ENCODE measurements at places on chromosomes 7 and 10.

DNA sequence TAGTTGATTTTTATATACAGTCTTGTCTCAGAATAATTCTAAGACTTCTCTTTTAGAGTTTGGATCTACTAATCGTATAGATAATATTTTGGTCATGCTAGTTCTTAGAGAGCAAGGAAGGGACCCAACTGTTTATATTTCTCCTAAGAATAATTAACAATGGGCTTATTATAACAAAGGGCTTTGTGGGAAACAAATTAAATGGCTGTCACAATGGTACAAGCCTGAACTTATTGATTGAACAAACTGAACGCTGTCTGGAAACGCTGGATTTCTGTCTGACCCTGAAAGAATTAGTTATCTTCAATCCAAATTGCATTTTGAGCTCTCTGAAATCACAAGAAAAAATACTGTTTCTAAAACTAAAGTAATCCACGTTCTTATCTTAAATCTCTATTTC is 56.8 kb downstream of the CSTF2T start:
- no peak for DNase-seq

DNA sequence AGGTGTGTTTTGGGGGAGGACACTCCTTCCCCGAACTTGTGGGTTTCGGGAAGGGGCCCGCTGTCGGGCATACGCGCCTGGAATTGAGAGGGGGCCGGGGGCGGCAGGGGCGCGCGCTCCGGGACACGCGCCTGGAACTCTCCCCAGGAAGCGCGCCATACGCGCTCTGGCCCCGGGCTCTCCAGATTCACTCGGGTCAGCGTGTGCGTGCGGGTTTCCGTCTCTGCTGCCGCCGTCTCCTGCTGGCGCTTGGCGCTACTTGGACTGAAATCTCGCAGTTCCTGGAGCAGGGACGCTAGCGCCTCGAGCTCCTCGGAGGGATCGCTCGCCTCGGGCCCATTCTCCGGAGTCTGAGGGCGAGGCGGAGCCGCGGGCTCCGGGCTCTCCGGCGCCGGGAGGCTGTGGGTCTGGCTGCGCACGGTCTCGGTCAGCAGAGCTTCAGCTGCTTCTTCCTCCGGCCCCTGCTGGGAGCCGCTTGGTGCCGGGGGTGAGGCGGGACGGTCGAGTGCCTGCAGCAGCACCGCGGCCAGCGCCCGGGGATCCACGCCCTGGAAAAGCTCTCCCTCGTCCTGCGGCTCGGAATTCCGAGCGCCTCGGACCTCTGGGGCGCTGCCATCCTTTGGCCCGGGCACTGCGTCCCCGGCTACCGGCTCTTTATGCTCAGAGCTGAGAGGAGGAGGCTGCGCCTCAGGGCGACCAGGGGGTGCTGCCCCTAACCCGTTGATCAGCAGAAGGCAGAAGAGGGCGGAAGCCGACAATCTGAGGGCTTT is 1.1 kb downstream of the VGF start:
- DNase-seq, result peak; percentile 79

- peak; percentile 54 for DNase-seq
These were observed 138.0 kb upstream of the MTPN start for GRCh38 chr7:136114966-136115762.

DNA sequence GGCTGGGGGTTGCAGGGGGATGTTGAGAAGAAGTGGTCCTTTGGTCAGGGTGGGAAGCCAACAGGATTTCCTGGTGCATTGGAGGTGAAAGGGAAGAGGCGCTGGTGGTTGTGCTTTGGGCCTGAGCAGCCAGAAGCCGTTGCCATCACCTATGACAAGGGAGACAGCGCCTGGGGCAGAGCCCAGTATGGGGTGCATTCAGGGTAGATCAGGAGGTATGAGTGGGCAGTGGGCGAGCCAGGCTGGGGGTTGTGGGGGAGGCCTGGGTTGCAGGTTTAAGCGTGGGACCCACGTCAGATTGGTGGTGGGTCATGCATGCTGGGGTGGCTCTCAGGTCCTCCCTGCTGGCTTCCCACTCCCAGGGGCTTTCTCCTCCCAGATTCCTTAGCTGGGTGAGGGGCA is 6.3 kb upstream of the PILRB start:
- no peak for DNase-seq

- no peak for DNase-seq
These were observed 64.0 kb upstream of the KLF6 start for GRCh38 chr10:3848775-3849635.

DNA sequence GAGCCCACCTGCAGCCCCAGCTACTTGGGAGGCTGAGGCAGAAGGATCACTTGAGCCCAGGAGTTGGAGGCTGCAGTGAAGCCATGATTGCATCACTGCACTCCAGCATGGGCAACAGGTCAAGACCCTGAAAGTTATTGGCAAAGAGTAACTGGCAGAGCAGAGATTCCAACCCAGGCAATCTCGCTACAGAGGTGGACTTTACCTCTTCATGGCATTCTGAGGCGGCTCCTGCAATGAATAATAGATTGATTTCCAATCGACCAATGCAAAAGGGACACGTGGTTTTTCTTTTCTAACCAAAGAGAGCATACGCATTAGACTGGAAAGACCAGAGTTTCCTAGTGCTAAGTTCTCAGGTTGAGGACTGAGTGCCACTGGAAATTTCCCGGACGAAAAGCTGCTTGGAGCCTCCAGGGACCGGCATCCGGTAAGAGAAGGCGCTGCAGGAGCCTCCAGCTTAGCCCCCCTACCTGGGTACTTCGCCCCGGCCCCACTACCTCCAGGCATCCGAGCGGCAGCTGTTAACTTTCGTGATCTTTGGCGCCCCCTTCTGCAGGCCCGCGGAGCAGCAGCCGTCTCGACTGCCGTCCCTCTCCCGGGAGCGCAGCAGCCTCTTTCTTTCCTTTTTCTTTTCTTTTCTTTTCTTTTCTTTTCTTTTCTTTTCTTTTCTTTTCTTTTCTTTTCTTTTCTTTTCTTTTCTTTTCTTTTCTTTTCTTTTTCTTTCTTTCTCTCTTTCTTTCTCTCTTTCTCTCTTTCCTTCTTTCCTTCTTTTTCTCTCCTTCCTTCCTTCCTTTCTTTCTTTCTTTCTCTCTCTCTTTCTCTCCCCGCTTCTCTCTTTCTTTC is 4.1 kb downstream of the MBLAC1 start:
- peak; percentile 64 for DNase-seq

DNA sequence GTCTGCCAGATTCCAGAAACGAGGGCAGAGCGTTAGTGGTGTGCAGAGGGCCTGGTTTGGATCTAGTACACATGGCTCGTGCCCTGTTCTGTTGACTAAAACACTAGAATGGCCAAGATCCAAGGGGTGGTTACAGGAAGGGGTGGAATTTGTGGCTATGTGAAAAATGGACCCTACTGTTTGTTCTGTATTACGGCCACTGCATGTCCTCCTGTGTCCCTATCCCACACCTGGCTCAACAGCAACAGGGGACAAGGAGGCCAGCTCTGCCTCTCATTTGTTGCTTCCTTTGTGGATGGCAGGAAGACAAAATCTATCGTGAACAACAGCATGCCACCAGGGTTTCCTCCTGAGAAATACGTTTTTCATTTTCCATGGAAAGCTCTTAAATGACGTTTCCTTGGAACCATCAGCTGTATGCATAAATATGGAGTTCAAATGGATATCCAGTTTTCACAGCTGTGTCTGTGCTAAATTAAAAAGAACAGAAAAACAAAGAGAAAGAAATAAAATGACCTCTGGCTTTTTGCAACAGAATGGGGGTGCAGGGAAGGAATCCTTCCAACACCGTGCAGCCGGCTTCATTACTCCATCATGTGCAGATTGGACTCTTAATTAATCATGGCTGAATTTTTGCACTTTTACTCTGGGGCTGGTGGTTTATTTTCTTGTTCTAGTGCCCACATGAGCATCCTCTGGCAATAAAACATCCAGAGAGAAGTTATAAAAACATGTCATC is 318.9 kb downstream of the CXCL12 start:
- no peak for DNase-seq
